ENCODE measurements at places on chromosomes 3 and 15. TPM values are rescaled to one million over a fixed set of nuclear protein-coding genes. Genes with fewer than 3 reads are reported as not detected.

GRCh38 chr3:196932600-196932999 lies 9.7 kb downstream of the NCBP2 start:
- no peak for DNase-seq

GRCh38 chr3:140736863-140737460 lies 59.1 kb downstream of the TRIM42 start:
- no peak for DNase-seq

DNA sequence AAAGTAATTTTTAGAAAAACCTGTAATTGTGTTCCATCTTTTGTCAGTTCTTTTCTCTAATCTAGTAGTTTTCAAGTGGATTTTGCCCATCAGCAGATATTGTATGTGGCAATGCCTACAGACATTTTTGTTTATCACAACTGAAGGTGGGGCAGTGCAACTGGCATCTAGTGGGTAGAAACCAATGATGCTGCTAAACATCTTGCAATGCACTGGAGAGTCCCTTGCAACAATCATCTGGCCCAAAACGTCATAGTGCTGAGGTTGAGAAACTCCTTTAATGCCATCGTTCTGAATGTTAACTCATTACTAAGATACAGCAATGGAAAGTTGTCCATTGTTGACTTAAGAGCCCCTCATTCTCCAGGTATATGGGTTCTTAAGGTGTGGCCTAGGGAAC lies 80.1 kb downstream of the BTD start:
- no peak for DNase-seq

- DNase-seq, result no peak
Observed at GRCh38 chr15:35665896-35666536, 120.1 kb upstream of the DPH6 start.

DNA sequence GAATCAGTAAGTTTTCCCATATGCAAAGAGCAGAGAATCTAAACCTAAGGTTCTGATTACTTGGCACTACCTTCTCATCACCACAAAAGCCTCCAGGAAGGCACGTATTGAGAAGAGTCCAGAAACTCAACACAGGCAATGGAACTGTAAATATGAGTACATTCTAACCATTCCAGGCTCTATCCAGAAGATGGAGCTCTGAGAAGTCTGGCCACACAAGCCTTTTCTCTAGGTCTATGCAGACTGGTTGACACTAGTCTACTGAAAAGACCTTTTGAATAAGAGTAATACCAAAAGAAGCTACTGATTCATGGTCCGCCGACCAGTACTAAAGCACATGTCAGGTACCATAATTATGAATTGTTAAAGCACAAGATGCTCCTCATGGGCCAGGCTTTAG lies 12.2 kb upstream of the NCKIPSD start:
- no peak for DNase-seq

- DNase-seq, result no peak
Observed at GRCh38 chr3:160757233-160758106, 1.4 kb downstream of the PPM1L start.

- peak; percentile 67 for DNase-seq
Observed at GRCh38 chr3:8301977-8302735, 199.5 kb upstream of the LMCD1 start.

Gene RBMS3
- 9.5 TPM for polyA plus RNA-seq

Gene RNU5B-1
- polyA plus RNA-seq, result not detected

Gene MKRN2OS
- polyA plus RNA-seq, result 0.21 TPM

Gene TTLL13
- polyA plus RNA-seq, result 0.13 TPM

Gene OXSM
- polyA plus RNA-seq, result 16.8 TPM

Gene THAP10
- not detected for polyA plus RNA-seq

Gene EEF1AKMT4
- polyA plus RNA-seq, result 7.5 TPM

Gene GAP43
- not detected for polyA plus RNA-seq
